ENCODE measurements at places on chromosomes 13 and 19.
A peak's percentile ranks its signal among the peaks of the same experiment; 100 is the strongest.

DNA sequence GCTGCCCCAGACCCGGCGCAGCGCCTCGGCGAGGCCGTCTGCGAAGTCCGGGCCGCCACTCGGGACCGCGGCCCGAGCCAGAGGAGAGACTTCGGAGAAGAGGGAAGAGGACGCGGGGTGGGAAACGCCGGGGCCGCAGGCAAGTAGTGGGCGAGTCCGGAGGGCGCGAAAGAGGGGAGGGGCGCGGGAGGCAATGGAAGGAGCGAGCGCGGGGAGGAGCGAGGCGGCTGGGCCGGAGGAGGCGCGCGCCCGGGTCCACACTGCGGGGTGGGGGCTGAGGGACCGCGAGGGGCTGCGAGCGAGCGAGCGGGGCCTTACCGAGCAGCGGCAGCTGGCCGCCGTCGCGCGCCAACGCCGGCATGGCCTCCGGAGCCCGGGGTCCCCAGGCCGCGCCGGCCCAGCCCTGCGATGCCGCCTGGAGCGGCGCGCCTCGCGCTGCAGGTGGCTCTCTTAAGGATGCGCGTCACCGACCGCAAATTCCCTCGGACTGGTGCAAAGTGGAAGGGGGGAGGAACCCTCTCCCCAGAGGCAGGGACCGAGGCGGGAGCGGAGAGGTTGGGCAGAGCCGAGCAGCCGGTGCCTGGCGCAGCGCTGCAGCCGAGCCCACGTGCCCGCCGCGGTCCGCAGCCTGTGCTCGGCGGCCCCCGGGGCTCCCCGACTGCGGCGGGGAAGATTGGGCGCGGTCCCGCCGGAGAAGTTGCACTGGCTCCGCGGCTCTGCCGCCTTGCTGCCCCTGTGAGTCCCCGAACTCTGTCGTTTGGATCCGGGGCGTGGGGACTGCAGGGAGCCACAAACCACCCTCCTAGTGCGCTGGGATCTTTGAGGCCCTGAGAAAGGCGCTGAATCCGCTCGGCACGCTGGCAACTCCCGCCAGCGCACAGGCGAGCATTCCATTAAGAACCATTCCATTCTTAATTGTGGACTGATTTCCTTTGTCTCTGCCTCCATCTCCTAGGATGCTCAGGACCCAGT lies at the start of gene FLT3:
Gene FLT3 (minus strand): TSS at position 427 of the 972 bp plus-strand sequence. CDS start 66 bp downstream, at position 361.
- DNase-seq = peak; percentile 79

DNA sequence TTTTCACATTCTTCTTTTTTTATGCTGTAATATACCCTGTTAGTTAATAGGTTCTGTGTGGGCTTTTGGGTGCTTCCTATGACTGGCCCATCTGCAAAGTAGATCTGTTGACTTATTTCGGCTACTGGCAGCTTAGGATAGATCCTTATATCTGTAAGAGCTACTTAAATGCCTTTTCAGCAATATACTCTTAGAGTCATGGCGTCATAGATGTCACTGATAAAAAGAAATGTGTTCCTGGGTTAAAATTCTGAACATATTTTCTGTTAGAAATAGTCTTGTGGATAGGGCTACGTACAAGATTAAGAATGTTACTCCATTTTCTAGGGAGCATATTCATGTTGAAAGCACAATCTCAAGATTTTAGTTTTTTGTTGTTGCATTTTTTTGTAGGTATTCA lies 4.7 kb downstream of the AKAP11 start:
- no peak for DNase-seq

DNA sequence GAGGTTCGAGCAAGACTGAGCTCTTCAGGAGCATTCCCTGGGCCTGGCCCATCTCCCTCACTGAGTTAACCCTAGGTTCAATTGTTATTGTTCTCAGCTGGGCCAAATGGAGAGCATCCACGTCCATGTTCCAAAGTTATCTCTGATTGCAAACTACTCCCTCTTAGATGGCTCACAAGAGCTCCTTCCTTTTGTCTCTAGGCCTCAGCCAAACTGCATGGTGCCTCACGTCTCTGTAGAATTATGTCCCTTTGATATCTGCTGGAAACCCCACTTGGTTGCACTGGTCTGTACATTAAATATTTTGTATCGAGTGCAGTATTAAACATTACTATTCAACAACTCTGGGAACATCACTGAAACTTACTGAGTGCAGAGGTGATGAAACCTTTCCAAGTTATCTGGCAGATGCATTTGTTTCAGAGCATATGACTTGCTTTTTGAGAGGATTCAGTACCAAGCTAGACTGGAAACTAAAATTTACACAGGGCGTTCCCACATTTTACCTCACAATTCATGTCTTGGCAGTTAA lies 38.1 kb downstream of the DOCK9 start:
- no peak for DNase-seq

DNA sequence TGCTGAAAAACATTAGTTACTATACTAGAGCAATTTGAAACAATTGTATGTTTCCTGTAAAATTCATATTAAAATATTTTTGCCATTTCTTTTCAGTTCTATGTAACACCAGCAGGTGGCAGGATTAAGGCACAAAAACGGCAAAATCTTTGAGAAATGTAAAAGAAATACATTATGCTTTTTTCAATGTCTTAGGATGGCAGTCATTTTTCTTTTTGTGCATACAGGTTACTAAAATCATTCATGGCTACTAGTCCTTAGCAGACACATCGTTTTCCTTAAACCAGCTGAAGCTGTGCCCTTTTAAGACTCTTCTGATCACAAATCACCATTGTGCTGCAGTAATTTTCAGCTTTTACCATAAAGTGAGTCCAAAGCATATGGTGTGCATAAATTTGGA lies 800.7 kb upstream of the SLITRK5 start:
- DNase-seq = peak; percentile 21

GRCh38 chr13:99363391-99363790 lies 56.2 kb upstream of the GPR183 start:
- no peak for DNase-seq

- DNase-seq = no peak
Measured at GRCh38 chr19:18494267-18494607, 27.6 kb downstream of the ELL start.

GRCh38 chr19:48837051-48837524 lies 797 bp upstream of the HSD17B14 start:
- DNase-seq = peak; percentile 98

- DNase-seq = no peak
Measured at GRCh38 chr19:15255359-15255990, 23.2 kb upstream of the EPHX3 start.

- no peak for DNase-seq
Measured at GRCh38 chr19:29145756-29146155, 67.2 kb downstream of the UQCRFS1 start.

DNA sequence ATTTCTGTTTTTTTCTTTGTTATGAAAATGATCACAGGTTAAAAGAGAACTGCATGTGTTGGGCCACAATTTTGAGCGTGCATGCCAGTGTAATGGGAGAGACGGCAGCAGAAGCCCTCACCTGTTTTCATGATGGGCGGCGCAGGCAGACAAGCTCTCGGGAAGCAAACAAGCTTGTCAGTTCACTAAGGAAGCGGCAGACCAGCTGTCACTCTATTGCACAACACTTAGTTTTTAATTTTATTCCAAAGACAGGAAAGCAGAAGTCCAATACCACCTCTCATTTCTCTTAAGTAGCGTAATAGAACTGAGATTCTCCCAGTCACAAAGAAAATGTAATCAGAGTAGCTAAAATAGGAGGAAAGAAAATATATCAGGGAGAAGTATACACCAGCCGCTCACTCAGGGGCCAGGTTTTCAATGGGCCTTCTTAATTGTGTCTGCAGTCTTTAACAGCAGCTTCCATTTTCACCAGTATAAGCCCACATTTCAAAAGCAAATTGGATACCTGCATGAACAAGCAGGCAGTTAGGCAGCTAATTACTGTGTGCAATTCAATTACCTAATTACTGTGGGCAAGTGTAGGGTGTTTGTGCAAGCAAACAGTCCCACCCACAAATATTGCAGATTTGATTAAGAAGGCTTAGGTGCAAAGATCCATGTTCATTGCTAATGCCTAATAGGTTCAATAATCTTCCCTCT lies 711.4 kb downstream of the DIAPH3 start:
- DNase-seq = no peak

- DNase-seq = peak; percentile 7
Measured at GRCh38 chr13:46088821-46089562, 15.8 kb downstream of the CPB2 start.

GRCh38 chr13:32852526-32852925 lies 163.7 kb upstream of the KL start:
- DNase-seq = no peak

DNA sequence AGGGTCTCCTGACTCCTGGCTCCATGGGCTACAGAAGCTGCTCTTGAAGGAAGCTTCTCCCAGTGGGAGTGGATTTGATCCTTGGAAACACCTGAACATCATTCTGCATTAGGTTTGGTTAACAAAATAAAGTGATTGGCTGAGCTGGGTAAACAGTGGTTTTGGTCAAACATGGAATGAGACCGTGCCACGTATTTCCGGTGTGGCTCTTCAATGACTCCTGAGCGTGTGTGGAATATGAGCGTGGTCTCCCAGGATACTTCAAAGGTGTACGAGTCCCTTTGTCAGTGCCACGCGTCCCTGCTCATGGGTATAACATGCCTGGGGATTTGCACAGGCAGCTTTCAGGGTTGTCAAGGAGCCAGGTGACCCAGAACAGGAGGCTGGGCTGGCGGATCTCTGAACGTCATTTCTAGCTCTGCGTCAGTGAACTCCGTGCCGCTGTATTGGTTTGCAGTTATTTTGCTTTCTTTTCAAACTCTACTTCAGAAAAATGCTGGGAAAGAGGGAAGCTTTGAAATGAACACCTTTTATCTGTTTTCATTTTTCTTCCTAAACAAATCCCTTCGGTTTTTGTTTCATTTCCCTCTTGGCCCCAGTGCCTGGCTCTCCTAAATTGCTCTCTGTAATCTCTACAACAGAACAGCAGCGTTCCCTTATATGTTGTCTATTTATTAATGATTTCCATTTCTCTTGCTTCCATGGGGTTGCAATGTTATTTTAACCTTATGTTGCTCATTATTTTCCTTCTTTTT lies 26.3 kb upstream of the GJB6 start:
- no peak for DNase-seq

DNA sequence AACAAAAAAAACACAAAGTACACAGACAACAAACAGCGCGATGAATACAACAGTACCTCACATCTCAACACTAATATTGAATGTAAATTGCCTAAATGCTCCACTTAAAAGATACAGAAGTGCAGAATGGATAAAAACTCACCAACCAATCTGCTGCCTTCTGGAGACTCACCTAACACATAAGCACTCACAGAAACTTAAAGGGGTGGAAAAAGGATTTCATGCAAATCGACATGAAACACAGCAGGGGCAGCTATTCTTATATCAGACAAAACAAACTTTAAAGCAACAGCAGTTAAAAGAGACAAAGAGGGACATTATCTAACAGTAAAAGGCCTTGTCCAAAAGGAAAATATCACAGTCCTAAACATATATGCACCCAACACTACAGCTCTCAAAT lies 209.5 kb downstream of the ABCC4 start:
- DNase-seq = no peak

DNA sequence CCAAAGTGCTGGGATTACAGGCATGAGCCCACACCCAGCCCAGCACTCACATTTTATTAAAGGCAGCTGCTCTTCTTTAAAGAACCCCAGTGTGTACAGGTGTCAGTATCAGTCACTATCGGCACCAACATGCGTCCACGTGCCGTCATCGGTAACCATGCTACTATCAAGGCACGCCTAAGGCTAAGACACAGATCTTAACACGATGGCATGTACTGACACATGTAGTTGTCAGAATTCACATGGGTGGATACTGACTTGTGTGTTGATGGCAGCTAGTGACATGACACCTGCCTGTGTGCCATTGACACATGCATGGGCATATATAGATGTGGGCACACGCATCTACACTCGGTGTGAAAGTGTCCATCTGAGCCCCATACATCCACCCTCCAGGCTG lies 12.2 kb upstream of the HIF3A start:
- DNase-seq = no peak

DNA sequence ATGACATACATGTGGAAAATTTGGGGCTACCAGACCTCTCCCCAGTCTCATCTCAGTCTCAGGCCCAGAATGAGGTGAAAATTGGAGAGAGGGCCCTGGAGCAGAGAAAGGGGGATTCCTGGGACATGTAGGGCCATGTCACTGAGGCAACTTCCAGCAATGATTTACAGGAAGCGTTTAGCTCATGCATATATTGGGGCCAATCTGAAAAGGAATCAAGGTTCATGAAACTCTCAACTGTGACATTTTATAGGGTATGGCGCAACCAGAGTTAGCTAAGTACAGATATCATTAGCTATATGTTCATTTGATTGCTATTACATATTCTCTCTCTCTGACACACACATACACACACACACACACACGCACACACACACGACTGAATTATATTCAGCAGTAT lies 86.3 kb downstream of the RNASEH2B start:
- DNase-seq = no peak

DNA sequence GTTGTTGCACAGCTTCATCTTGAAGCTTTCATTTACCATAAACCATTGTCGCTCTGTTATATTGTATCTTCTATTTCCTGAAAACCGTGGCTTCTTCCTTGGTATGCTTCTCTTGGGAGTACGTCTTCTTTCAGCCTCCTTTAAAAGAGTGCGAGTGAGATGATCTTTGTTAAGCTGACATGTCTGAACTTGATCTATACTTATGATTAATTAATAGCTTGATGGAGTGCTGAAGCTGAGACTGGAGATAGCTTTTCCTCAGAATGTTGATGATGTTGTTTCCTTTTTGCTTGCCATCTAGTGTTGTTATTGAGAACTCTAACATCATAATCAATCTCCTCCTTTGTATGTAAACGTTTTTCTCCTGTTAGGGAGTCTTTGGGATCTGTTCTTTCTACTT lies 529.3 kb upstream of the SPRY2 start:
- DNase-seq = no peak

DNA sequence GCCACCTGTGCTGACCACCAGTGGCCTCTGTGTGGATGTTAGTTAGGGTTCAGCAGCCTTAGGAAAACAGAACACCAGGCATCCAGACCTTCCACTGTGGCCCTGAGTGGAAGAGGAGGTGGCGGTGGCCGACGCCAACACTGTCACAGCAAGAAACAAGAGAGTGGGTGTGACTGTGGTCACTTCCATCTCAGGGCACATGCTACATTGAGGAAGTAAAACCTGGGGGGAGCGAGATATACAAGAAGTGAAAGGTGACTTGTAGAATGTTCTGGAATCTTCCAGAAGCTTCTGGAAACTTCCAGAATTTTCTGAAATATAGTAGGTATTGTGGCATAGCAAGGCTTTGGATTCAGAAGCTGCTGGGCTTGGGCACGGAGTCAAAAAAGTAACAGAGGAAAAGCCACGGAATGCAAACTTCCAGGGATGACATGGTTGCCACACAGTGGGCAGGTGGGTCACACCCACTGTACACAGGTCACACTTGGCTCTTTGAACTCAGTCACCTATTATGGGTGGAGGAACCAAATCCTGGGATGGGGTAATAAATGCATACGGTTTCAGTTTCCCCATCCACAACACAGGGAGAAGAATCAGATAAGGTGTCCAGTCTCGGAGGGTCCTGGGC lies 24.3 kb downstream of the GNG7 start:
- no peak for DNase-seq

GRCh38 chr19:31880283-31880682 lies 465.1 kb upstream of the ZNF507 start:
- no peak for DNase-seq

GRCh38 chr19:15622991-15623390 lies 8.0 kb downstream of the CYP4F8 start:
- DNase-seq = no peak
